ENCODE measurements at places on chromosomes 5 and 9.

DNA sequence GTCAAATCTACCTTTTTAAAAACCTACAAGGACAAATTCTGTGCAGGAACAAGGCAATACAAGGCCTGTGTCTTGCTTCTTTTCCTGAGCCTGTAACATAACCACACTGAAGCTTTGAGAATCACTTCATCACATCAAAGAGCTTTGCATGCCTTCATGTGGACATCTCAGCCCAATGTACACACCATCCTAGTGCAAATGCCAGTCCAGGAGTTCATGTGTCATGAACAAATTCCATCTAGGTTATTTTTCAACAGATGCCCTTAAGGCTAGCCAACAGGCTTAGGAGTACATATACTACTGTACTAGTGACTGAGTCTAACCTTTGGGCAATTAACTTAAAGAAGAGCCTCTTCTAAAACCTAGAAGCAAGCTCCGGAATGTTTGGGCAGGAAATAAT is 106.4 kb downstream of the CDH10 start:
- DNase-seq, result no peak

DNA sequence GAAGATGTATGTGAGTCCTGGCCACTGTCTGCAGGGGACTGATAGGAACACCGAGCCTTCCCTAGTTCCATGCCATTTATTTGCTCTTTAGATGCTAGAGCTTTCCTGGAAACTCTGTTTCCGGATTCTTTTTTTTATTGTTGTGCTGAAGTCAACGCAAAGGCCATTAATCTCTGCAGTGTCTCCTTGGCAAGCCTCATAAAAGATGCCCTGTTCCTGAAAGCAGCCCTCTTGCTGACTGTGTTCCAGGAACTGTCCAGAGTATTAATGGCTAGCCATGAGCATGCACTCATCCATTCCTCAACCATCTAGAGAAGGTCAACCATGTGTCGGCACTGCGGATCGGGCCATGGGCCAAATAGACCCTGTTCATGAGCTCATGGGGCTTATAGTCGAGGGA is 42.9 kb upstream of the SMAD5 start:
- DNase-seq, result no peak

GRCh38 chr9:4852419-4852818 is 59.7 kb downstream of the RCL1 start:
- DNase-seq, result no peak

- DNase-seq, result no peak
These were observed 76.6 kb downstream of the NSUN2 start for GRCh38 chr5:6556089-6556801.

- no peak for DNase-seq
These were observed 234.2 kb upstream of the DMAC1 start for GRCh38 chr9:8033794-8034193.

- no peak for DNase-seq
These were observed 33.4 kb downstream of the DDX4 start for GRCh38 chr5:55771175-55771655.

DNA sequence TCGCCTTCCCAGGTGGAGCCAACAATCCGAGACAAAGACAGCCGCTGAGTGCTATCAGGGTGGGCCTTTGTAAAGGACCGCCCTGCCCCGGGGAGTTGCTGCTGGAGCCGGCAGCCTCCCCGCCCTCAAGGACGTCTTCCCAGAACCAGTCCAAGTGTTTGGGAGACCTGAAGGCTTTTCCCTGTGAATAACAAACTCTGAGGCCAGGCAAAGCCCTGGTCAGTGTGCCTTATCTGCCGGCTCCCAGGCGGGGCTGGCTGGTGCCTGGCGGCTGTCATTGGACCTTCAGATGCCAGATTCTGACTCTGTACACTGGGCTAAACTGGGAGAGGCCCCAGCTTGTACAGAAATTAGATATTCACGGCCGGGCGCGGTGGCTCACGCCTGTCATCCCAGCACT is 2.1 kb downstream of the SLC9A3 start:
- DNase-seq, result no peak

GRCh38 chr9:19331877-19332276 is 48.2 kb downstream of the RPS6 start:
- no peak for DNase-seq

GRCh38 chr9:34380034-34380510 is 3.4 kb upstream of the MYORG start:
- DNase-seq, result peak; percentile 29

DNA sequence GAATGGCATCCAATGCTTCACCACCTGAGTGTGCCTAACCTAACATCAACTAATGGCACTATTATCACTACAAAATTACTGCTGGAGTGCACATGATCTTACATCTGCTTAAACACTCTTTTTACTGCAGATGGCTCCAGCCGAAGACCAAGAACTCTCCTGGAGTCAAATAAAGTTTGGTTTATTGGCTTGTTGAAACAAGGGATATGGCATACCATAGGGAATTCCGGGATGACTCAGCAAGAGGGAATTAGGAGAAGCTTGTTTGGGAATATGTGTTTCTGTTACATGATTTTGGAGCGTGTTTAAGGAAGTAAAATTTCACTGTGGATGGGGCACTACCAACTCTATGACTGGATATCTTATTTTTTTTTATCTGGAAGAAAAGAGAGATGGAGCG is 872.6 kb downstream of the DTWD2 start:
- no peak for DNase-seq

GRCh38 chr9:33992632-33993031 is 56.1 kb downstream of the UBAP2 start:
- DNase-seq, result no peak

- no peak for DNase-seq
These were observed 65.0 kb downstream of the PKD2L2 start for GRCh38 chr5:137954131-137954879.

Data from neuronal stem cell (in vitro differentiated cells).